ENCODE measurements at places on chromosomes 6 and 20.

DNA sequence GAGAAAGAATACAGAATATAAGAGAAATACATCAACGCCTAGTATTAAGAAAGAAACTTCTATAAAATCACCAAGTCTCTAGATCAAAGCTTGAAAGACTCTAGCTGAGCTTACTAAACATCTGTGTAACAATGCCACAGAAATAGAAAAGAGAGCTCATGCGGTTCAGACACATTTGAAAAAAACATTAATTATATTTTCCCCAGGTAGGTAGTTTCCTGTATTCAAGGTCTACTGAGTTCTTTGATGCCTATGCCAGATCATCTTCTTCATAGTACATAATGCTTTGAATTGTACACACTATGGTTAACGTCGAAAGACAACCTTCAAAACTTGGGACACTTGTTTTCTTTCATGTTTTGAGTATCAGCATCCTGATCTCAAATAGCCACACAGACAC lies 11.3 kb downstream of the MOXD1 start:
- no peak overlapping the region for H3K27ac ChIP-seq
- H3K4me3 ChIP-seq, result no peak overlapping the region
- no peaks in the 10 kb centered on the region for H3K27me3 ChIP-seq
- no peaks in the 10 kb centered on the region for H3K4me1 ChIP-seq
- no peak for DNase-seq
- H3K36me3 ChIP-seq, result no peaks in the 10 kb centered on the region

DNA sequence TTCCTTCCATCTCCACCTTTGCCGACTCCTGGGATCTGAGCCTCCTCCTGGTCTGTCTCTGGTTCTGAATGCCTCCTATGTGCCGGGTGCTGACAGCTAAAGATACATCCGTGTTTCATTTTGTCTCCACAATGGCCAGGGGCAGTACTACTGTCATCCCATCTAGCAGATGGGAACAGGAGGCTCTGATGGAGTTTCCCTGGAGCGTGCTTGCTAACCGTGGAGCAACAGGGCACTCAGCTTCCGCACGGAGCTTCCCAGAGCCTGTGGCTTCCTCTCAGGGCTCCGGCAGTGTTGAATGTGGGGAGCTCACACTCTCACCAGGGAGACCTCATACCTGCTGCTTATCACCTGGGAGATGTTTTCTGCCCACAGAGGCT lies 11.9 kb upstream of the NPBWR2 start:
- no peak for DNase-seq
- no peak overlapping the region for H3K27ac ChIP-seq
- no peaks in the 10 kb centered on the region for H3K4me1 ChIP-seq
- no peaks in the 10 kb centered on the region for H3K36me3 ChIP-seq
- H3K27me3 ChIP-seq, result no peaks in the 10 kb centered on the region

DNA sequence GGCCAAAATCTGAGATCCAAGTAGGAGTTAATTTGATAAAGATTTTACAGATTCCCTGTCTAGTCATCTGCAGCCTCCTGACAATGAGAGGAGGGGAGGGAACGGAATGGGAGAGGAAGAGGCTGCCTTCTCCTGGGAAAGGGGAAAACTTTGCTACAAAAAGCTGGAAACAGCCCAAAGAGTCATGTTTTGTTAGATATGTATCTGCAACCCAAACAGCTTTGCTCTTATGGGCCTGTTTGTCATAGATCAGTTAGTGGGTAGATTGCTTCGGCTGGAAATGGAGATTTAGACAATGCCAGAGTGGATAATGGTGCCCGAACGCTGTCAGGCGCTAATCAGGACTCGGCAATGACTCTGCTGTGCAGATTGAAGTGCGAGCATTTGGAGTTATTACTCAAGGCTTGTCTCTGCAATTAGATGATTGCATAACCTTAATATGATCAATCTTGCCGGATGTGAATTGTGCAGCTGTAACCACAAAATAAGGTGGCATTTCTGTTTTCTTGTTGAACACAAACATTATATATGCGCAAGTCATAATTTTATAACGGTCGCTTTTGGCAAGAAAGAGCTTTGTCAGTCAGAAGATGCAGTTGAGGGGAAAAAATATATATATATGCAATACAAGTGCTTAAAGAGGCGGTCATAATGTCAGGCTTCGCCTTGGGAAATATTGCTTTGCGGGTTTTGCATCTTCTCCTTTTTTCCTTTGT lies 92.4 kb upstream of the MAFB start:
- H3K4me3 ChIP-seq, result no peak overlapping the region
- DNase-seq, result no peak
- no peaks in the 10 kb centered on the region for H3K36me3 ChIP-seq
- peaks cover 5% of the 10 kb centered on the region for H3K4me1 ChIP-seq
- no peak overlapping the region for H3K27ac ChIP-seq

DNA sequence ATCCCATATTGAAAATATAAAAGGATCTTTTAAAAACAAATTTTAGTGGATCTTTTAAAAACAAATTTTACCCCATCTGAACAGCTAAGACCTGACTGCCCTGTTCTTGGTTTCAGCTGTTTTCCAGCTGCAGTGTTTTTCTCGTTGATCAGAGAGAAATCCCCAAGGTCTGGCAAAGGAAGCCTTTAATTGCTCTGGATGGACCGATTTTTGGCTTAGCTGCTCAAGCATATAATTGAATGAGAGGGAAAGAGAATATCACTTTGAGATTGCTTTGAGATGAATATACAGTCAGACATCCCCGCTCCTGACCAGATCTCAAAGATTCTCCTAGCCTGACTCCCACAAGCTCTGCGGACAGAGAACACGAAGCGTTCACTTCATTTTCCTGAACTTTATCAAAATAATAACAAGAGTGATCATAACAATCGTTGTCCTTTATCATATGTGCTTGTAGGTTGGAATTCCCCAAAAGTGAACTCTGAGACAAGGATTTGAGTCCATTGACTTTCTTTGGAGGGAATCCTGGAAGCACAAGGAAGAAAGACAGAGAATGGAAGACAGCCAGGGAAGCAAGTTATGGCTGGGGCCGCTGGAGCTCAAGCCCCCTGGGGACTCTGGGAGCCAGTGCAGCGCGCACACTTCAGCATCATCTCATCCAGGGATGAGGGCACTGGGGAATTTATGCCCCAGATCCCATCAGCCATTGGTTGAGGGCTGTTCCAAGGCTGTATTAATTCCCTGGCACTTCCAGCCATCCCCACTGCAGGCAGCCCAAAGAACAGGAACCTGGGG lies 101.3 kb downstream of the SNX5 start:
- H3K36me3 ChIP-seq, result no peaks in the 10 kb centered on the region
- H3K27me3 ChIP-seq, result no peaks in the 10 kb centered on the region
- H3K4me1 ChIP-seq, result peaks cover 14% of the 10 kb centered on the region

- no peak overlapping the region for H3K27ac ChIP-seq
- H3K4me1 ChIP-seq, result no peaks in the 10 kb centered on the region
- no peak overlapping the region for H3K4me3 ChIP-seq
- no peaks in the 10 kb centered on the region for H3K36me3 ChIP-seq
These were observed 12.0 kb upstream of the SLC17A5 start for GRCh38 chr6:73665686-73666319.

DNA sequence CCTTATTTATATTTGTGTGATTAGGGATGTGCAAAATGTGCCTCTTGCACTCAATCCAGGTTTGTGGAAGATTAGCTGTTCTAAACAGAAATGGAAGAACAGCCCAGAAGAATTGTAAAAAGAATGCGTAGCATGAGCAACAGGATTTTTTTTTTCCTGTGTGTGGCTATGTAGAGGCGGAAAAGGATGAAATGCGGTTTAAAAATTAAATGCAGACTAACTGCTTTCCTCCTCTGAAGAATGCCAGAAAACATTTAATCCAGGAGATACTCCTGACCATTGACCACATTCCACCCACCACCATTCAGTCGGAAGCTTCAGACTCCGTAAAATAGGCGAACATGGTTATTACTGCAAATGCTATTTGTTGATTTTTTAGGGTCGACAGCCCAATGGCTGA lies 83.4 kb downstream of the BMP6 start:
- H3K4me3 ChIP-seq, result no peak overlapping the region
- no peaks in the 10 kb centered on the region for H3K36me3 ChIP-seq

GRCh38 chr6:143513410-143513809 lies 1.9 kb upstream of the FUCA2 start:
- peaks cover 27% of the 10 kb centered on the region for H3K4me1 ChIP-seq
- no peak overlapping the region for H3K27ac ChIP-seq
- no peaks in the 10 kb centered on the region for H3K27me3 ChIP-seq
- no peak overlapping the region for H3K4me3 ChIP-seq
- DNase-seq, result peak; percentile 18

DNA sequence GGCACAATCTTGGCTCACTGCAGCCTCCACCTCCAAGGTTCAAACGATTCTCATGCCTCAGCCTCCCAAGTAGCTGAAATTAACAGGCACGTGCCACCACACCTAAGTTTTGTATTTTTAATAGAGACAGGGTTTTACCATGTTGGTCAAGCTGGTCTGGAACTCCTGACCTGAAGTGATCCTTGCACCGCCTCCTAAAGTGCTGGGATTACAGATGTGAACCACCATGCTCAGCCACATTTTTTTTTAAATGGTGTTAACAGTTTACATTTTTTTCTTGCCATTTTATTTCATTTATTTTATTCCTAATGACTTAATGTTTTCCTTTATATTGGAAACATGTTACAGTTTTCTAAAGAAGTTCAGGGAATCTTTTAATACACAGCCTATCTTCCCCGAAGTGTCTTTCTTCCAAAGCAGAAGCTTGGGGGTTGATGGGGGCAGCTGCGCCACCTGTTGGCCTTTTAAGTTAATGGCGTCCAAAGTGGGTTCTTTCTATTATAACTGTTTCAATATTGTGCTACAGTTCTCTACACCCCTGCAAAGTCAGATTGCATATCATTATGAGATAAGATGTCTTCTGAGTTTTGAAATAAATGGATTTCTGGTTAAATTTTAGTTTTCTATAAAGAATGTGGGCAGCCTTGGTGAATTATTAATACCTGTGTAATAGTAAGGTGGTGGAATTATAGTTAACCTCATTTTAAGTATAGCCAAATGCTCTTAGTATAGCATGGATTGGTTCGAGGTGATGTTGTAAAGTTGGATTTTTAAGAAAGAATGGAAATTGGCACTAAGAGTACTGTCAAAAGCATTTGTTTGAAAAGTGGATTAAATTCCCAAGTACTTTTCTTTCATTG lies 42.0 kb upstream of the PLCG1 start:
- no peak overlapping the region for H3K27ac ChIP-seq
- no peaks in the 10 kb centered on the region for H3K4me1 ChIP-seq

- H3K27me3 ChIP-seq, result no peaks in the 10 kb centered on the region
- H3K4me1 ChIP-seq, result no peaks in the 10 kb centered on the region
- H3K4me3 ChIP-seq, result no peak overlapping the region
- H3K36me3 ChIP-seq, result no peaks in the 10 kb centered on the region
- no peak for DNase-seq
- no peak overlapping the region for H3K27ac ChIP-seq
These were observed 39.4 kb upstream of the MLIP start for GRCh38 chr6:54071821-54072340.

GRCh38 chr6:77910826-77911225 lies 258.0 kb downstream of the MEI4 start:
- DNase-seq, result no peak
- H3K36me3 ChIP-seq, result no peaks in the 10 kb centered on the region
- no peaks in the 10 kb centered on the region for H3K4me1 ChIP-seq
- H3K27me3 ChIP-seq, result no peaks in the 10 kb centered on the region
- H3K27ac ChIP-seq, result no peak overlapping the region

GRCh38 chr6:159985296-159985945 lies 16.5 kb downstream of the IGF2R start:
- no peak for DNase-seq
- H3K4me3 ChIP-seq, result no peak overlapping the region
- no peaks in the 10 kb centered on the region for H3K27me3 ChIP-seq
- H3K27ac ChIP-seq, result no peak overlapping the region
- H3K4me1 ChIP-seq, result peaks cover 42% of the 10 kb centered on the region

GRCh38 chr20:32972181-32973076 lies 31.8 kb downstream of the SUN5 start:
- H3K27me3 ChIP-seq, result no peaks in the 10 kb centered on the region
- no peak overlapping the region for H3K27ac ChIP-seq
- no peak for DNase-seq
- no peaks in the 10 kb centered on the region for H3K36me3 ChIP-seq
- no peaks in the 10 kb centered on the region for H3K4me1 ChIP-seq
- no peak overlapping the region for H3K4me3 ChIP-seq

DNA sequence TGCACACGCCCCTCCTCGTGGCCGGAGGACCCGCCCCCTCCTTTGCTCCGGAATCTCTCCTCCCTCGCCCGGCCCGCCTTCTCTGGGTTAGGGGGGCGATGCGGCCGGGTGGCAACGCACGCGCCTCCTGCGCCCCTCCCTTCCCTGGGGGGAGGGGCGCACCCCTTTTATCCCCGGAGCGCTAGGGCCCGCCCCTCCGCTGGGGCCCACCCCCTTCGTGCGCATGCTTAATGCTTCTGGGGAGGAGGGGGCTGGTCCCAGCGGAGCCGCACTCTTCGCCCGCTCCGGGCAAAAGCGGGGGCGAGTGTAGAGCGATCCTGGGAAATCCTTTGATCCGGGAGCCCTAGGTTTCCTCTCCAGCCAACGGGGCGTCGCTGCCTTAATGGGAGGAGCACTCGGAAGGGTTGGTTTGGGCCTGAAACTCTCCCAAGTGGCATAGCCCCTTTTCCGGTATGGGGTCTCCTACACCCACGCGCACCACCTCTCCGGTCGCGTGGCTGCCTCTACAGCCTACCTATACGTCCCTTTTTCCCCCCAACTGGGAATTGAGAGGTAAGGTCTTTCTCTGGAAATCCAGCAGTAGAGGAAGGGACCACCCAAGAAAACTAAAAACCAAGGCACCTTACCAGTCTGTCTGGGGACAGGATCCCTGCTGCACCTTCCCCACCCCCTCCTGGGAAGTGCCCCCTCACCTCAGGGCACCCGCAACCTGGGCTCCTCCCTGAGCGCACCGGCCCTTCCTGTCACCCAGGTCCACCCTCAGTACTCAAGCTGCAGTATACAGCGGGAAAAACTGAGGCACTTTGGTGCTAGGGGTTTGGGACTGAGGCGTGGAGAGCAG lies 2.1 kb downstream of the SOX12 start:
- H3K27ac ChIP-seq, result peak overlapping the region; percentile 86
- peak; percentile 88 for DNase-seq
- H3K36me3 ChIP-seq, result no peaks in the 10 kb centered on the region
- H3K4me3 ChIP-seq, result peak overlapping the region; percentile 79

DNA sequence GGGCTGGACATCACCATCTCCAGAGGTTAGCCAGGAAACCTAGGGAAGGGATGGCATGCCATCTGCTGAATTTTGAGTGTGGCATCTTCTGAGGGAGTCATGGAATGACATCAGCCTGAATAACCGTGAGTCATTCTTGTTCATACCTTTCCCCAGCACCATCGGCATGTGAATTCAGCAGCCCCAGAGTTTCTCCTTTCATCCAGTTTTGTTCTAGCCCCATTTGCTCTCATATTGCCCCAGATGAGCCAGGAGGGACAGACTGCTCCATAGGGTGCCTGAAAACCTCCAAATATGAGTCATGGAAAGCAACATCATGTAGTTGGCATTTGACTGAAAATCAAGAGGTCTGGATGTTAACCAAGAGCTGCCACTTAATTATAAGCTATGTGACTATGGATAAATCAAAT lies 219.2 kb upstream of the SGK1 start:
- no peak for DNase-seq
- no peaks in the 10 kb centered on the region for H3K27me3 ChIP-seq
- no peaks in the 10 kb centered on the region for H3K36me3 ChIP-seq
- no peak overlapping the region for H3K4me3 ChIP-seq
- peaks cover 11% of the 10 kb centered on the region for H3K4me1 ChIP-seq

Measured in testis (tissue), 5 donors.